ENCODE measurements at places on chromosomes 5 and 9. TPM values are rescaled to one million over a fixed set of nuclear protein-coding genes. Genes with fewer than 3 reads are reported as not detected.

DNA sequence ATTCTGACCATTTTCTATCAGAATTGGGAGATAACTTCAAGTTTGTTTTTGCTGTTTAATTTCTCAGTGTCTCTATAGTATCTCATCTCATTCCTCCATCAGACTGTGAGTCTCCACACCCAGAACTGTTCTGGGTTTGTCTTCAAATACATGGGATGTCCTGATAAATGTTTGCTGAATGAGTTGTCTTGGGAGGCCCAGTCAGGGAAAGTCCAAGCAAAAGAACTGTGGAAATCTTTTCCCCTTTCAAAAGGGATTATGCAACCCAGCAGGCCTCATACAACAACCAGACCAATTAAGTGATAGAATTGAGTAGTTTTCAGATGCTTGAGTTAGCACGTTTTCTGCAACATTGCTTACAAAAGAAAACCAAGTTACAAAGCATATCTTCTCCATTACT, 324.4 kb downstream of the BRINP1 start:
- H3K27me3 ChIP-seq, result no peaks in the 10 kb centered on the region
- no peak for DNase-seq
- H3K4me1 ChIP-seq, result no peaks in the 10 kb centered on the region
- H3K27ac ChIP-seq, result no peak overlapping the region
- H3K4me3 ChIP-seq, result no peak overlapping the region
- no peaks in the 10 kb centered on the region for H3K36me3 ChIP-seq

CIZ1 gene
- total RNA-seq, result 105 TPM

DNA sequence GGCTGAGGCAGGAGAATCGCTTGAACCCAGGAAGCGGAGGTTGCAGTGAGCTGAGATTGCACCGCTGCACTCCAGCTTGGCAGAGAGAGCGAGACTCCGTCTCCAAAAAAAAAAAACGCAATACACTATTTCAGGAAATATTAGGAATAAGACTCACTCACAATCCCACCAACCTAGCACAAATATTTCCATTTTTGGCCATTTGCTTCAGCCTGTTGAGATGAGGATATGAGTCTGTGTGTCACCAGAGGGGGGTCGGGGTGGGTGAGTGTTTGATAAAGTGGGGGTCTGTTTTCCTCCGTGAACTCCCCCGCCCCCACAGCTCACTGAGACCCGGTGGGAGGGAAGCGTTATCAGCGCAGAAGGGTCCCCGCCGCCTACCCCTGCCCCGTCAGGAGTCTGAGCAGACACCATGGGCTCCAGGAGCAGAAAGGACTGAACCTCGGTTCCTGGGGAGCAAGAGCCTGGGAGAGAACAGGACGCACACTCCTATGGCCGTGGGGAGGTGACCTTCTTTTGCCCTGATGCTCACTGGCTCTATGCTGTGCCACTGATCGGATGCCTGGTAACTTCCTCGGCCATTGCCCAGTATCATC, 153.8 kb upstream of the PHYKPL start:
- DNase-seq, result no peak
- H3K27me3 ChIP-seq, result peaks cover 7% of the 10 kb centered on the region
- H3K4me3 ChIP-seq, result no peak overlapping the region
- no peak overlapping the region for H3K27ac ChIP-seq

PRSS3 gene
- not detected for total RNA-seq

GRCh38 chr9:95017661-95018060, 291.2 kb downstream of the AOPEP start:
- H3K36me3 ChIP-seq, result peaks cover 13% of the 10 kb centered on the region
- H3K27me3 ChIP-seq, result no peaks in the 10 kb centered on the region
- DNase-seq, result no peak
- no peaks in the 10 kb centered on the region for H3K4me1 ChIP-seq

DNA sequence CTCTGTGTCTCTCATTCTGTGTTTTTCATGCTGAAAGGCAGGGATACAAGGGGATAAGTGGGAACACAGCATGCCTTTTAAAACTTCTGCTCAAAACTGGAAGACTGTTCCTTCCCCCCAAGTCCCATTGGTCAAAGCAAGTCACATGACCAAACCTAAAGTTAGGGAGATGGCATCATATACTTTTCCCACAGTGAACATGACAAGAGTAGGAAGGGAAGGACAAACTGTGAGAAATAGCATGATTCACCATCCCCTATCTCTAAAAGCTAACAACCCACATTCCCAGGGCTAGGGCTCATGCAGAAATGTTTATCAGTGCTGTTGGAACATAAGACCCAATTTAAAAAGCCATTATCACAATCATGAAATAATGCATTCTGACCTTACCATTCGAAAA, 24.2 kb upstream of the SHISAL2B start:
- H3K36me3 ChIP-seq, result no peaks in the 10 kb centered on the region
- H3K27me3 ChIP-seq, result peaks cover 14% of the 10 kb centered on the region
- no peaks in the 10 kb centered on the region for H3K4me1 ChIP-seq
- DNase-seq, result no peak
- no peak overlapping the region for H3K4me3 ChIP-seq

Measured in activated CD4-positive, alpha-beta memory T cell treated with anti-CD3 and anti-CD28 coated beads for 36 hours (primary cell).